ENCODE measurements at places on chromosomes 2 and 18. TPM values are rescaled to one million over a fixed set of nuclear protein-coding genes. Genes with fewer than 3 reads are reported as not detected.
A peak's percentile ranks its signal among the peaks of the same experiment; 100 is the strongest.

GRCh38 chr2:225274751-225275150 is 124.8 kb upstream of the NYAP2 start:
- DNase-seq = no peak

DNA sequence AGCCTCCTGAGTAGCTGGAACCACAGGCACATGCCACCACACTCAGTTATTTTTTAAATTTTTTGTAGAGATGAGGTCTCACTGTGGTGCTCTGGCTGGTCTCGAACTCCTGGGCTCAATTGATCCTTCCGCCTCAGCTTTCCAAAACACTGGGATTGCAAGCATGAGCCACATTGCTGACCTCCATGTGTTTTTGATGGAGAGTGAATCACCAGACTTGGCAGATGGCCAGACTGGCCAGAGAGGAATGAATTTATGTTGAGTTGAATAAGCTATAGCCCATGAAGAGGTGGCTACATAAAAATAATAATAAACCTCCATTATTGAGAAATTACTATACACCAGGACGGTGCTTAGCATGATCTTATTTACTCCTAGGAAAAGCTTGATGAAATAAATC is 91.5 kb downstream of the MREG start:
- no peak for DNase-seq

GRCh38 chr2:109521233-109522062 is 92.3 kb downstream of the SEPTIN10 start:
- DNase-seq = no peak

The MC5R gene
- total RNA-seq = not detected

GRCh38 chr2:3637311-3637675 is 20.7 kb upstream of the ALLC start:
- no peak for DNase-seq

DNA sequence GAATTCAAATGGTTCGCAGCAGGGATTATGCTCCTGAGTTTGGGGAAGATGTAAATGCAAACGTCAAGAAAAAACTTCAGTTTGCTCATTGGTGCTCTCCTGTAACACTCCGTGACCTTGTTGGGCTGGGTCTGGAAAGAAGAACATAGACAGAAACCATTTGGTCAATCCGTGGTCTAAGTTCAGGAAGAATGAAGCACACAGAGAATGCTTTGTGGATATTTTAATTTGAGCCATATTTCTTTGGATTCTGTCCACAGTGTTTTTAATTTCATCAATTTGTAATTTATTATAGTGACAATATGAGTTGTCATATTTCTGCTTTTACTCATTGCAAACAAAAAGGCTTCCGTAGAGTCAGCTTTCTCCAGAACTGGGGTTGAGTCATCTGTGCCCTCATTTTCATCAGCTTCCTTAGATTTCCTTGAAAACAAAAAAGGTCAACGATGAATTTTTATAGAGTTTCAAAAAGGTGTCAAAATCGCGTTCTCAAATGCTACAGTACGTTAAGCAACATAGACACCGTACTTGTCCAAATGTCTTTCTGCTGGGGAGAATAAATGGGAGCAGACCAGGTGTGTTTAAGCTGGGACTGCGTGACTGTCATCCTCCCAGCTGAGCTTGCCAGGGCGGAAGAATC is 606.4 kb downstream of the RNF144A start:
- no peak for DNase-seq

The NOL4 gene
- not detected for total RNA-seq

The CNOT11 gene
- total RNA-seq = 53.8 TPM

DNA sequence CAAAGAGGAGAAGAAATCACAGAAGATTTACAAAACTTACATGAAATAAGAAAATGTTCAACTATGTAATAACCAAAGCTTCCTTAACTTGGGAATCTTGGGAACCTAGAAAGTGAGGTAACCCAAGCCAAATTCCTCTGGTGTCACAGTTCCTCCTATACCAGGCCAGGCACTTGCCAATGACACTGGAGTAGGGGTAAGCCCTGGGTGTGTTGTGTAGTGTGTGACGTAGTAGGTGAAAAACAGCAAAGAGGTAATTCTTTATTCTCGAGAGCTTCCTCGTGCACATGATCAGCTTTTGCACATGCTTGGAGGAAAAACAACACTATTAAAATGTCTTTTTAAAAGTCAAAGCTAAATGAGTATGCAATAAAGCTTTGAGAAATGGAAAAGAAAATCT is 118.0 kb downstream of the METTL8 start:
- DNase-seq = no peak

GRCh38 chr2:191478799-191479679 is 198.9 kb upstream of the NABP1 start:
- DNase-seq = no peak

The TMEM182 gene
- 3.9 TPM for total RNA-seq

- peak; percentile 40 for DNase-seq
Observed at GRCh38 chr2:100643467-100643866, 80.7 kb downstream of the PDCL3 start.

- no peak for DNase-seq
Observed at GRCh38 chr2:54500404-54501205, 44.5 kb downstream of the SPTBN1 start.

GRCh38 chr2:62524293-62524941 is 18.4 kb upstream of the TMEM17 start:
- no peak for DNase-seq

The ASPRV1 gene
- total RNA-seq = 2.3 TPM

The GPR39 gene
- total RNA-seq = not detected

DNA sequence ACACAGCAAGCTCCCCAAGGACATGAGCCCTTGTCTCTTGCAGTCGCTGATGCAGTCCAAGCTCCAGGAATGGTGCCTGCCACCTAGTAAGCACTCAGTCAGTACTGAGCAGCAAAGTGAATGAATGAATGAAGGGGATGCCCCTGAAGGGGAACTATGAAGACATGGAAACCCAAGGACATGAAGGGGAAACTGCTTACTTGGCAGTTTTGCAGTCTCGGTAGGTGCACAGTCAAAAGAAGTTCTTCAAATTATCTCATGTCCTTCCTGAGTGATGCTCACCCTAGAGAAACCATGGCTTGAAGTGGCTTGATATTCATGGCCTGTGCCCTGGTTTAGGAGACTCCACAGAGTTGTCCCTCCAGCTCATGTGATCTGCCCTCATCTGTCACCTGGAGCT is 102.1 kb upstream of the DLX2 start:
- no peak for DNase-seq

The XRCC5 gene
- 240 TPM for total RNA-seq

The MAB21L4 gene
- total RNA-seq = not detected

DNA sequence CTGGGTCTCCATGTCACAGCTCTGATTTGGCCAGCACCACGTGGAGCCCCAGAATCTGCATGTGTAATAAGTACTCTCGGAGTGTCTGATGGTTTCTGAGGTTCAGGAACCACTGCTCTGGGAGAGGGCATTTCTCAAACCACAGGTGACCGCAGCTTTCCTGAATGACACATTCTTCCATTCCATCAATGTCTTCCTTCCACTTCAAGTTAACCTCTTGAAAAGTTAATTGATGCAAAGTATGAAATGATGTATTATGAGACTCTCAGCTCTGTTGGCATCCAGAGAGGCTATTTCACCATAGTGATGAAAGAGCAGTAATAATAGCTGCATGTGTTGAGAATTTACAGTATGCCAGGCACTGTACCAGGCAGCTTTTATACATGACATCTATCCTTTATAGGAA is 61.3 kb upstream of the CRIM1 start:
- no peak for DNase-seq

- no peak for DNase-seq
Observed at GRCh38 chr2:223338016-223338415, 264.1 kb downstream of the SCG2 start.

The UNC80 gene
- total RNA-seq = not detected

GRCh38 chr2:239361311-239361642 is 39.5 kb downstream of the HDAC4 start:
- DNase-seq = no peak

GRCh38 chr18:30094556-30094955 is 948.0 kb downstream of the DSC3 start:
- no peak for DNase-seq

DNA sequence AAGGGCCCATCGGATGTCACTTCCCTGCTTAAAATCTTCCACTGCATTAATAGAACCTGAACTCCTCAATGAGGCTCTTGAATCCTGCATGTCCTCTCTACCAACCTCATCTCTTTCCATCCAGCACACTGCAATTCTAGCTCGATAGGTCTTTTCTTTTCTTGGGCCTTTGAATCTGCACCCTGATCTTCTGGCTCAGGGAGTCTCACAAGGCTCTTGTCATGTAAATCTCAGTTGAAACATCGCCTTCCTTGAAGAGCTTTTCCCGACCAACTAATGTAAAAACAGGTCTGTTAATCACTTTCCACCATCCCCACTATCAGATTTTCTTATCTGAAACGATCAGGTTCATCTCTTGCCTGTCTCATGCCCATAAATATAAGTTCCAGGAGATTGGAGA is 120.5 kb downstream of the MYO5B start:
- DNase-seq = no peak

GRCh38 chr2:207230261-207231105 is 64.7 kb upstream of the KLF7 start:
- no peak for DNase-seq

DNA sequence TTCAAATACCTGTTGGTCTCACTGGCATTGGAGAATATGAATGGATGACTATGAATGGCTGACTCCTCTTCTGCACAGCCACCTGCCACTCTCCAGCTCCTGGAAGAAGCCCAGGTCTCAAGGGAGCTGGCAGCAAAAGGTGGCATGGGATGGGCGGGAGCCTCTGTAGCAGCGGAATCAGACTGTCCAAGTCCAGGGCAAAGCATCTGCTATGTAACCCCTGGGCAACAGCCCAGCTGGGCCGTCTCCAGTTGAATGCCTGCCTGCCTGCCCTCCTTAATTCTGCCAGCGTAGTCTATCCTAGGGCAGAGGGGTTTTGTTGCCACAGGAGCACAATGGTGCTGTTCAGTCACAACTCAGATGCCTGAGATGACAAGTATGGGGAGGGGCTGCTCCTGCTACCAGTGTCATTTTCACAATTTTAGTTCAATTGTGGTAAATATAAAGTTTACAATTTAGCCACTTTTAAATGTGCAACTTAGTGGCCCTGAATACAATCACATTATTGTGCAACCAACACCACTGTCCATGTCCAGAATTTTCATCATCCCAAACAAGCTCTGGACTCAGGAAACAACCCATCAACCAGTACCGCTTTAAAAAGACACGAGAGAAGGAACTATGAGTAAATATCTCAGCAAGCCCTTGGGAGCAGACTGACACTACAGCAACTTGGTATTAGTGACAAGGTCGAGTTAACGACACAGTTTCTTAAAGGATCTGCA is 115.2 kb downstream of the MYO5B start:
- no peak for DNase-seq

The ZNF516 gene
- 7.7 TPM for total RNA-seq

DNA sequence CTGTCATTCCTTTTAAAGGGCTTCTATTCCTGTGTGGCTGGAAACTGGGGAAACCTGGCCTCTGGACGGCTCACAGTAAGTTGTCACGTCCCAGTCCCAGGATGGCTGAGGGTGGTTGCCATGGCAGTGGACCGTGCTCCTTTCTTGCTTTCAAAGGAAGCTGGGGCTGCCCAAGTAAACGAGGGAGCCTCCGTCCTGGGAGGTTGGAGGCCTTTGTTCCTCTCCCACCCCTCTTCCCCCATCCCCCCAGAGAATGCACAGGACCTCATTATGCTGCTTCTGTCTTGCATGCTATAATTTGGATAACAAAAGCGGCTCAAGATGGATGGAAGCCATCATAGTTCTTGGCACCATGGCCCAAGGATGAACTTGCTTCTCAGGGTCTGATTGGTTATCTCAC is 325.5 kb upstream of the HS6ST1 start:
- no peak for DNase-seq

The AKAIN1 gene
- total RNA-seq = not detected

- no peak for DNase-seq
Observed at GRCh38 chr2:64359892-64360657, 93.9 kb upstream of the LGALSL start.

DNA sequence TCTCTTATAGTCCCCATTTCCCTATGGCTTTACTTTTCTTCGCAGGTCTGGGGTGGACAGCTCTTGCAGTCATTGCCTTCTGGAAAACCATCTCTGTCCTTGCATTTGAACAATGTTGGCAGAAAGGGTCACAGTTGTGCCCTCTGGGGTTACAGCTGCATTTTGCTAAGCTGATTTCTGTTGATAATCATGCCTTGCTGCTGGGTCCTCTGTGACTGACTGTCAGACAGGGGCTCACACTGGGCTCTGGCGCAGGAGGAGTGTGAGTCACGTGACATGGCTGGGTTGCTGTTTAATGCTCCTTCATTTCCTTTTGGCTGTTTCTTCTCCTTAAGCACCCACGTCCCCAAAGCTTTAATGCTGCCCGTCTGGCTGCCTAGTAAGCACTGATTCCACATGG is 196.6 kb upstream of the LHCGR start:
- no peak for DNase-seq

DNA sequence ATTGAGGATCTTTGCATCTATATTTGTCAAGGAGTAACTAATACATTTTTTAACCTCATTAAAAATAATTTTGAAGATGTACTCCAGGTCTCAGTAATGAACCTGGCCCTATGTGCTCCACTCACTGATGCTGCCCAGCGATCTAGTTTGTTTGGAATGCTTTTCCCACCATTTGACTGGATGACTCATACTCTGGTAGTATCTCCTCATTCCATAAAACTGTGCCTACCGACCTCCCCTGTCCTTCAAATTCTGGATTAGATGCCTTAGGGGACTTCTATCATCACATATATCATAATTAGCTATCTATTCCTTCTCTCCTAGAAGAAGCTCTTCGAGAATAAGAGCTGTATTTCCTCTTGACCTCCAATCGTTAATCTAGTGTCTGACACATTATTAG is 83.8 kb downstream of the FAM117B start:
- no peak for DNase-seq

- DNase-seq = no peak
Observed at GRCh38 chr18:59033359-59033758, 106.3 kb upstream of the SEC11C start.

GRCh38 chr2:229636571-229636970 is 77.8 kb downstream of the DNER start:
- DNase-seq = no peak

The FMNL2 gene
- 1.6 TPM for total RNA-seq

The ZNF397 gene
- total RNA-seq = 58.5 TPM

DNA sequence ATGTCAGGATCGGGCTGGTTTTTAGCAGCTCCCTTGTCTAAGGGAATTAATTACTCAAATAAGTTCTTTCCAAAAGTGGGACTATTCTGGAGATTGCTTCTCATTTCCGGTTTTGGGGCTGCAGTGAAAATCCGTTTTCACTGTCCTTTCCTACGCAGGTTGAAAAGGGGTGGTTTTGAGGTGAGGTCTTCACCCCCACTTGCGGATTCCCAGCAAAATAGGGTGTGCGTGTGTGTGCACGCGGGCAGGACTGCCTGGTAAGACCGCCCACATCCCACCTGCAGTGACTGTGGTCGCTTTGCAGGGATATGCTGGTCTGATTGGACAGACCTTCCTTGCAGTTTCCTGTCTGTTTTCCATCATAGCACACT is 472 bp upstream of the PLEKHM3 start:
- peak; percentile 36 for DNase-seq

The FAM110C gene
- total RNA-seq = 2.1 TPM

The RBM43 gene
- total RNA-seq = 18.2 TPM

GRCh38 chr2:120422465-120423160 is 76.7 kb downstream of the INHBB start:
- no peak for DNase-seq
